ENCODE measurements at places on chromosomes 5 and 9.

GRCh38 chr9:125438506-125439433 lies 177.1 kb downstream of the GAPVD1 start:
- DNase-seq: no peak

GRCh38 chr5:89471541-89471940 lies 588.6 kb upstream of the MEF2C start:
- DNase-seq: no peak

GRCh38 chr9:114363424-114363823 lies 24.4 kb downstream of the AKNA start:
- no peak for DNase-seq

DNA sequence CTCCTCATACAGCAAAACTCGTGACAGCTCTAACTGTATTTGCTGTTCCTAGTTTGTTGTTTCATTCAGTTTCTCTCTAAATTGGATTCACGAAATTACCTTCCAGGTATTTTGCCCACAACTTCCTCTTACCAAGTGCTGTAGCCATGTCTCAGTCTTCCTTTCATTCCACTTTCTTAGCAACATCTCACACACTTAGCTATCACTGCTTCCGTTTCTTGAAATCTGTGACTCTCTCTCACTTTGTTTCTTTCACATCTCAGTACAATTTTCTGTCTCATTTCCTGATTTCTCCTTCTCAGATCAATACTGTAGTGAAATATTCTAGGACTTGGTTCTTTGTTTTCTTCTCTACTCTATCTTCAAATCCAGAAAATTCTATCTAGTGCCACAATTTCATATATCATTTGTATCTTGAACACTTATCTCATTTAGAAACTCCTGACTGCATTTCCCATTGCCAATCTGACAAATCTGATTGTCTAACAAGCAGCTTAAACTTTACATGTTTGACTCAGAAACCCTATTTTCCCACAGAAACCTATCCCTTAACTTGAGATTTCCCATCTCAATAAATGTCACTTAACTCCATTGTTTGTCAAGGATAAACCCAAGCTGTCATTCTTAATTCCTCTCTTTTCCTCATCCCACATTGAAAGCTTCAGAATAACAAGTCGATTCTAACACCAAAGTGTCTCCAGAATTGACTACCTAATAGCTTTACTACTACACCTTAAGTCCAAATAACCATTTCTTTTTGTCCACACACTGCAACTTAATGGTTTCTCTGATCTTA lies 303.1 kb downstream of the CDH12 start:
- no peak for DNase-seq

- DNase-seq: no peak
Observed at GRCh38 chr5:179880848-179881590, 22.4 kb upstream of the MRNIP start.

DNA sequence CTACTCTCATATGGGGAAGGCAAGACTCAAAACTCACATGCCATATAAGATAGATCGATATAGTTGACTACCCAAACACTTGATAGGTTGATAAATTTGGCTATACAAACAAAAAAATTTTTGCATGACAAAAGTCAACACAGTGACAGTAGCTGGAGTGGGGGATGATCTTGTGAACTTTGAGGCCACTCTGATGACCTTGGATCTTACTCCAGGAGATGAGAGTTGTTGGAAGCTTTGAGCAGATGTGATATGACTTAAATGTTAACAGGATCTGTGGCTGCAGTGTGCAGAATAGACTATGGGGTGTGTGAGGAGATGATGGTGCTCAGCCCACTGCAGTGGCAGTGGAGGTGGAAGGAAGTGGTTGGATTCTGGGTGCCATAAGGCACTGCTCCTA lies 101.4 kb downstream of the ZFAND5 start:
- no peak for DNase-seq

DNA sequence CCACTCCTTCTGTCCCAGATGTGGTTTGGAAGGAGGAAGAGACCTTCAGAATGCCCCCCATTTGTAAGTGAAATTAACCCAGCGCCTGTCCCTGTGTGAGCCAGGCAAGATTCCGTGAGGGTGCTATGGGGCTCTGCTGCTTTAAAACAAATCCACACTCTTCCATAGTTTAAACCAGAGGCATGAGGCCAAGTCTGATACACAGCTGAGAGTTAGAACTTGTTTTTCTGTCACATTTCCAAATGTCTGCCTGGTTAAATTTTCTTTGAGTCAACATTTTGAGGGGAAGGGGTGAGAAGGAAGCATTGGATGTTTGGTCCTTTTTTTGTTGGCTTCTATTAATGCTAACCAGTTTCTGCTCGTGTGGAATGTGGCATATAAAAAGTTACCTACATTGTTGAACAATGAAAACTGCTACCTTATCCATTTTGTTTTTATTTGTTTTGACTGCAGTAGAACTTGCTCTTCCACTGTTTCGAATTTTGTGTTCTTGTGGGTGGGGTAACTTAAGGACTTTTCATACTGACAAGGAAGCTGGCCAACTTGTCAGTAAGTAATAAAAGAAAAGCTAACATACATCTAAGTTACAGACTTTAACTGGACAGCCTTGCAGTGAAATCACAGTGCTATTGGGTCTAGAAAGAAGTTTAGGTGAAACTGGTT lies 12.9 kb downstream of the RGMB start:
- DNase-seq: no peak

GRCh38 chr5:173796721-173797495 lies 91.2 kb upstream of the CPEB4 start:
- DNase-seq: no peak

- DNase-seq: no peak
Observed at GRCh38 chr9:32348106-32348695, 36.2 kb upstream of the ACO1 start.

DNA sequence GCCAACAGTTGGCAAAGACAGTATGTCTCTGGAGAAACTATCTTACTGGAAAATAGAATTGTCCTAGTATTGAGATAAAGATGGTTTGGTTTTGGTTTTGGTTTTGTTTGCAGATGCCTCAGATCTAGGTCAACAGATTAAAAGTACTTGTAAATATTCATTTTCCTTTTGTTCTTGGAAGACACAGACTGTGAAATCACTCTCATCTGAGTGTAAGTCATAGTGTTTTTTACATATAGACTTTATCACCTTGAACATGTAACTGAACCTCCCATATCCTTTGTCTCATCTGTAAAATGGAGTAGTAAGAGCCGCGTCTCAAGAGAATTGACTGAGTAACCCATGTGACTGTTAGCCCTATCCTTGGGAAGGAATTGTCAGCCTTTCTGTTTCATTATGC lies 34.3 kb downstream of the MAP3K1 start:
- no peak for DNase-seq

DNA sequence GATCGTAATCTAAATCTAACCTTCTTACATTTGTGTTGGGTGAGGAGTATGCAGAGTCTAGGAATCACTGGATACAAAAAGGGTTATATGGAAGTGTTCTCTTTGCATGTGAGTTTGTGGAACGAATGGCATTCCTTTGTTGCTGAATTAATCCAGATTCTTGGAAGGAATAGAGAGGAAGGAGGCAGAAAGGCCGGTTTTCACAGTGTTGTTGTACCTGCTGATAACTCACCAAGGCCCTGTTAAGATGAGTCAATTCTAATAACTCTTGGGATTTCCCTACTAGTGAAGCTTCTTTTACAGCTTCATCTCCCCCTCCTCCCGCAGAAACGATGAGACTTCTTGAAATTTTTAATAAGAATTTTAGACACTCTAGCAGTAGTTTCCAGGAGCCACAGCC lies 84.0 kb downstream of the ZSWIM6 start:
- peak; percentile 17 for DNase-seq

- peak; percentile 25 for DNase-seq
Observed at GRCh38 chr9:116323012-116323411, 169.4 kb downstream of the PAPPA start.

GRCh38 chr5:138712791-138713190 lies 40.4 kb upstream of the CTNNA1 start:
- DNase-seq: no peak

- DNase-seq: peak; percentile 8
Observed at GRCh38 chr5:79436224-79436623, 77.7 kb downstream of the HOMER1 start.

DNA sequence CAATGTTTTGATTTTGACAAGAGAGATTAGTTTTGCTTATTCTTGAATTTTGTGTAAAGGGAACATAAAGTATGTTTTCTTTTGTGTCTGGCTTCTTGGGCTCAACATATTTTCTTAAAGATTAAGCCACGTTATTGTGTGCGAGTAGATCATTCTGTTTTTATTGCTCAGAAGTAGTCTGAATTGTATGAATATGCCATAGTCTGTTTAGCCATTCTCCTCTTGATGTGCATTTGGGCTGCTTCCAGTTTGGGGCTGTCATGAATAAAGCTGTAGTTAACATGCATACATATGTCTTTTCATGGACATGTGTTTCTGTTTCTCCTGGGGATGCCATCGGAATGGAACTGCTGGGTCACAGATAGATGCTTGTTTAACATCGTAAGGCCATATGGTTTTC lies 198.9 kb downstream of the FANCC start:
- no peak for DNase-seq

DNA sequence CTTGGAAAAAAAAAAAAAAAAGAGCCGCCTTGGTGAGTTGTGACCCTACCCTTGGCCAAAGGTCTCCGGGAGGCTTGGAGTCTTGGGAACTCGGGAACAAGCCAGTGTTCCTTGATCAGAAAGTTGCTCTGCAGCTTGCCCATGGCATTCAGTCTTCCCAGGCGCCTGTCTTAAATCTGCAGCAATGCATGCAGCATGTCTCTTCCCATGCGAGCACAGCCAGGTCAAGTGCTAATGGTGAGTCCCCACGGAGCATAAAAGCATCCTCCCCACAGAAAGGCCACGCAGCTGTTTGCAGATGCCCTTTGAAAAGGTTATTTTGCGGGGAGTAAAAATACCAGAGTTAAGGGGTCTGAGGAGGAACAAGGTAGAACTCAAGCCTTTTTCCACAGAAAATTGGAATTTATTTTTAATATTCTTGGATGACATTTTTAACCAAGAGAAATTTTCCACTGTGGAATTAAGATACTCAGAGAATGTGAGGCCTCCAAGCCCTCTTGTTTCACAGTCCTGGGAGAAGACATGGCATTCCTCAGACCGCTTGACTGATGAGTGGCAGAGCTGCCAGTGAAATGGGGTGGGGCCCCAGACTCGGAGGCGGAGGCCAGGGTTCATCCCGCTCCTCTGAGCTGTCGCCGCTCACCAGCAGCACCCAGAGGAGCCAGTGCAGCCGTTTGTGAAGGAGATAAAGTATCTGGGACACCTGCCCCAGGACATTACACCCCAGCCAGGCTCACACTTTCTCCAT lies 81.6 kb downstream of the CYFIP2 start:
- no peak for DNase-seq

DNA sequence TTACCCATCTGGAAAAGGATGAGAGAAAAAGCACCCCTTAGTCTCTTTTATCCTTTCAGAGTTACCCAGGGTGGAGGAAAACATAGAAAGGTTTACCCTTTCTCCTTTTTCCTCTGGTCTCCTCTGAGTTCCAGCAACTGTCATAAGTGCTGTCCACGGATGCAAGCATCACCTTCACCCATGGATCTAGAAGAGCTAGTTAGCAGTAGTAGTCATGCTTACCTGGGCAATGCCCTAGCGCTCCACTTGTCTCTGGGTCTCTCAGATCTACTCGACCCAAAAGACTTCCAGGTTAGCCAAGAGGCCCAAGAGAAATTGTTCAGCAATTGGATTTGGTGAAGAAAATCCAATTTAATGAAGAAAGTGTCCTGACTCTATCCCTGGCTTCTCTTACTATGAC lies 656.2 kb upstream of the PTPRD start:
- DNase-seq: no peak

- DNase-seq: no peak
Observed at GRCh38 chr5:131210151-131210510, 39.4 kb downstream of the LYRM7 start.

DNA sequence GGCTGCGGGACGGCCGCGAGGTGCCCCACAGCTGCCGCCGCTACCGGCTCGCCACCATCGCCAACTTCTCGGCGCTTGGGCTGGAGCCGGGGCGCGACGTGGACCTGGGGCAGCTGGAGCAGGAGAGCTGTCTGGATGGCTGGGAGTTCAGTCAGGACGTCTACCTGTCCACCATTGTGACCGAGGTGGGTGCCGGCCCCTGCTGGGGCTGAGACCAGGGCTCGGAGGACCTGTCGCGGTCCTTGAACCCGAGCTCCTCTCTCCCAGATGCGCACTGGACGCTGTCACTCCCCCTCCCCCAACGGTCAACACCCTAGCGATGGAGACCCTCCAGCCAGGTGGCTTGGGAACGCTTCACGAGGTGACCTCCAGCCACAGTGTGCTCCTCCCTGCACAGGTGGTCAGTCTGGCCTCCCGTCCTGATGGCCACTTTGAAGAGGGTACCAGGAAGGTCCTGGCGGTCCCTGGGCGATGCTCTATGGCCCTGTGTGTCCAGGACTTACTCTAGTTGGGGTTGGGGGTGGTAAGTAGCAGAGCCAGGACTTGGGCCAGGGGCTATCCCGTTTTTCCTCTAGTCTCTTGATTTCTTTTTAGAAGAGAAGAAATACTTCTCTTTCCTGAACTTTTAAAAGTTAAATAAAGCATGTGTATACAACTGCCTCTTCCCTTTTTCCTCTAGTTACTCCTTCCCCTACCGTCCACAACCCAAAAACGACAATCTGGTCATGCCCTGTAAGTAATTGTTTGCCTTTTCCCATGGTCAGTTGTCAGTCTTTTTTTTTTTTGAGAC lies 866 bp downstream of the SLC22A5 start:
- no peak for DNase-seq

GRCh38 chr5:178535299-178536175 lies 54.7 kb downstream of the COL23A1 start:
- DNase-seq: peak; percentile 54

- peak; percentile 74 for DNase-seq
Observed at GRCh38 chr9:93302586-93303257, 118.8 kb downstream of the WNK2 start.

DNA sequence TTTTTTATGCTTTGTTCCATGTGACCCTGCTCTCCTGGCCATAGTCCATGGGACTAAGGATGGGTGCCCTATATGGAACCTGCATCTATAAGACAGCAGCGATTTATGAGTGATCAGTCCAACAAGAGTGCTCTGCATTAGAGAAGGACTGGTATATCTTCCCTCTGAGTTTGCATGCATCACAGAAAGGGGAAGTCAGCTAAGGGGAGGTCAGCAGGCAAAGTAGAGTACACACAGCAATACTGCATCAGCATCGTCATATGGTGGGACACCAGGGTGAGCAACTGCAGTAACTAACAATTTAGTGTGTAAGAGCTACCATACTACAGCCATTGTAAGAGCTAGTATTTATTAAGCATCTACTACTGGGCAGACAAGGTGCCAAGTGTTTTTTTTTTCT lies 311.3 kb downstream of the NDUFS4 start:
- DNase-seq: no peak

DNA sequence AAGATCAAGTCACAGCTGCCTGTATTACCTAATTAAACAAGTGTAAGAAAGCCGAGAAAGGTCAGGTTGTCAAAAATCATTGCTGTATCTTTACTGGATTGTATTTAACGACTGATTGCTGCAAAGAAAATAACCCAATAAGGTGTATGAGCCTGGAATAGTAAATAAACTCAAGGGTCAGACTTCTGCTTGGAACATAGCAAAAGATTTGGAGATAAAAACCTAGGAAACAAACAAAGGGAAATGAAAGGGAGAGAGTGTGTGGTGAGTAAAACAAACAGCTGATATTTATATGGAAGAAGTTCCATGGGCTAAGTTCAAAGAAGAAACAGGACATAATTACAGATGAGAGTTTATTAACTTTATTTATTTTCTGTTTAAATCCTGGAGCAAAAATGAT lies 354.0 kb downstream of the TLR4 start:
- DNase-seq: no peak
